ENCODE measurements at places on chromosomes 12 and 14. TPM values are rescaled to one million over a fixed set of nuclear protein-coding genes. Genes with fewer than 3 reads are reported as not detected.

MSRB3 gene
- 11.8 TPM for total RNA-seq

TMEM117 gene
- 3.7 TPM for total RNA-seq

RNU4-1 gene
- total RNA-seq = 597 TPM

MEG3 gene
- 178 TPM for total RNA-seq

PLBD1 gene
- total RNA-seq = 24.4 TPM

DIO3 gene
- 1.5 TPM for total RNA-seq

ACSM4 gene
- not detected for total RNA-seq

PPP4R4 gene
- total RNA-seq = 0.66 TPM

MYG1 gene
- 25.4 TPM for total RNA-seq

TSPAN19 gene
- 0.51 TPM for total RNA-seq

SELPLG gene
- total RNA-seq = 9.5 TPM

STYK1 gene
- total RNA-seq = 0.12 TPM

L2HGDH gene
- total RNA-seq = 3.1 TPM

SERPINA6 gene
- 13.2 TPM for total RNA-seq

ATL1 gene
- total RNA-seq = 2.6 TPM
